Heart right ventricle (tissue), 16 donors: ENCODE measurements at places on chromosomes 5 and 9. TPM values are rescaled to one million over a fixed set of nuclear protein-coding genes. Genes with fewer than 3 reads are reported as not detected.

Gene ANKRD34B
- total RNA-seq, result not detected

Gene NELFB
- 38.2 TPM for total RNA-seq

Gene OR2Y1
- total RNA-seq, result not detected

Gene TYRP1
- total RNA-seq, result 58.1 TPM

DNA sequence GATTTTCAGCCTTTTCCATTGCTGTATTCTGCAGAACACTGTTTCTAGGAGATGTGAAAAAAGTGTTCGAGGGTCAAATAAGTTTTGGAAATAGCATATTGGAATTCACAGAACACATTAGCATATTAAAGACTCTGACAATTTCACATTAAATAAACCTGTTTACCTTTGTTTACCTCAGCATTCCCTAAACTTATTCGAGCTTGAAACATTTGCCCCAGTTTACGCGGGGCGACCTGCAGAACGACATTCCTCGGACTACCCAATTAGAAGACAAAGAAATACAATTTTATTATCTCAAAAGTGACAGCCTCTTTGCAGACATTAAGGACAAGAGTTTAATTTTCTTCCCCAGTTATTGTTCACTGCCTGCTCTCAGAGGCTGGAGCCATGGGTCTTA is 110.3 kb upstream of the NFIB start:
- H3K4me1 ChIP-seq, result peaks cover 16% of the 10 kb centered on the region
- no peak overlapping the region for H3K4me3 ChIP-seq
- H3K27ac ChIP-seq, result no peak overlapping the region

DNA sequence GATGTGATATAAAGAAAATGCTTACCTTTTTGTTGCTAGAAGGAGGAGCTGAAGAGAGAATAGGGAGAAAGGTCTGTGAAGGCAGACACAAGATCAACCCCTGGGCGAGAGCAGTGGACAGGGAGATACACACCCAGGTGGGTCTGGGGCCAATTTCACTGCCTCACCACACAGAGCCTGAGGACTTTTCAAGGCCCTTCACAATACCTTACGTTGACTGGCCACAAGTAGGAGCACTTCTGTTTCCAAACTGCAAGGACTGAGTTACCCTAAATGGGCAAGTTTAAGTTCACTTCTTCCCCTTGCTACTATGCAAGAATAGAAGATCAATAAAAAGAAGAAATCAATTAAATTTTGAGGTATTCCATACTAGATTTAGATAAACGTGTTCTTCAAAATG is 174.5 kb upstream of the SLC12A2 start:
- H3K36me3 ChIP-seq, result no peaks in the 10 kb centered on the region
- peak; percentile 7 for DNase-seq
- no peak overlapping the region for H3K27ac ChIP-seq
- H3K27me3 ChIP-seq, result no peaks in the 10 kb centered on the region
- H3K4me3 ChIP-seq, result no peak overlapping the region
- no peaks in the 10 kb centered on the region for H3K4me1 ChIP-seq

- no peak overlapping the region for H3K4me3 ChIP-seq
- H3K27me3 ChIP-seq, result no peaks in the 10 kb centered on the region
- H3K4me1 ChIP-seq, result no peaks in the 10 kb centered on the region
- H3K36me3 ChIP-seq, result no peaks in the 10 kb centered on the region
- no peak overlapping the region for H3K27ac ChIP-seq
These were observed 12.3 kb downstream of the DCAF10 start for GRCh38 chr9:37812773-37813379.

DNA sequence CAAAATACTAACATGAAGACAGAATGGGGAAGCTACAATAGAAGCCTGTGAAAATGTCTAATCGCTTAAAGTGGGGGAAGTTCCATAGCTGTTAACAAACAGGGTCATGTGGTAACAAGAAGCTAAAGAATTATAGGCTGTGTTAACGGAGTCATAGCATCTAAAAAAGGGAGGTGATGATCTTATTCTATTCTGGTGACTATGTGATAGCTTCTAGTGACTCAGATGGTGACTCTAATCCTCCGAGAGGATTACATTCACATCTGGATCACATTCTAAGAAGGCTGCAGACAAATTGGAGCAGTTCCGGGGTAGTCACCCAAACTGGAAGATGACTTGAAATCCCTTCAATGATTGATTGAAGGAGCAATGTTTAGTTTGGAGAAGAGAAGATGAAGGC is 142.1 kb downstream of the LIFR start:
- H3K27me3 ChIP-seq, result peaks cover 14% of the 10 kb centered on the region
- H3K4me3 ChIP-seq, result no peak overlapping the region
- no peak for DNase-seq
- H3K4me1 ChIP-seq, result no peaks in the 10 kb centered on the region
- H3K36me3 ChIP-seq, result no peaks in the 10 kb centered on the region
- H3K27ac ChIP-seq, result no peak overlapping the region

GRCh38 chr9:113657765-113658544 is 194.4 kb downstream of the RGS3 start:
- H3K4me1 ChIP-seq, result peaks cover 53% of the 10 kb centered on the region
- no peak overlapping the region for H3K4me3 ChIP-seq
- DNase-seq, result peak; percentile 88

GRCh38 chr9:115671963-115672305 is 481.7 kb upstream of the PAPPA start:
- no peaks in the 10 kb centered on the region for H3K36me3 ChIP-seq
- peak overlapping the region; percentile 14 for H3K27ac ChIP-seq
- no peak for DNase-seq
- H3K27me3 ChIP-seq, result no peaks in the 10 kb centered on the region
- no peaks in the 10 kb centered on the region for H3K4me1 ChIP-seq

GRCh38 chr5:154756009-154756867 is 1.1 kb downstream of the LARP1 start:
- peak; percentile 46 for DNase-seq
- H3K27me3 ChIP-seq, result no peaks in the 10 kb centered on the region
- H3K36me3 ChIP-seq, result no peaks in the 10 kb centered on the region
- peaks cover 55% of the 10 kb centered on the region for H3K4me1 ChIP-seq
- peak overlapping the region; percentile 98 for H3K27ac ChIP-seq

DNA sequence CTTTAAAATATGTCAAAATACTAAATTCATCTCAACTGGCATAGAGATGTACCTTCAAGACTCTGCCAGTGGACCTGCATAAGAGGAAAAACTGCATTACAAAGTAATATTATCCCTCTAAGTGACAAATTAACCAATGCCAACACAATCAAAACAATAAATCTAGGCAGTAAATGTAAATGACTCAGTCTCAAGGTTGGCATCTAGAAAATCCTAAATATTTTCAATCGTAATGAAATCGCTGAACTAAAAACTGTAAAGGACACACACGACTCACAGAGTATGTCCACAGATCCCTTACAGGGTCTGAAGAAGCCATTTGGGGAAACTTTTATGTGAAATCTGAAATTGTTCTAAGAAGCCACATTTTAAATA is 31.2 kb downstream of the ERMP1 start:
- no peaks in the 10 kb centered on the region for H3K36me3 ChIP-seq
- no peak for DNase-seq
- no peak overlapping the region for H3K27ac ChIP-seq
- H3K4me1 ChIP-seq, result peaks cover 5% of the 10 kb centered on the region
- H3K4me3 ChIP-seq, result no peak overlapping the region

DNA sequence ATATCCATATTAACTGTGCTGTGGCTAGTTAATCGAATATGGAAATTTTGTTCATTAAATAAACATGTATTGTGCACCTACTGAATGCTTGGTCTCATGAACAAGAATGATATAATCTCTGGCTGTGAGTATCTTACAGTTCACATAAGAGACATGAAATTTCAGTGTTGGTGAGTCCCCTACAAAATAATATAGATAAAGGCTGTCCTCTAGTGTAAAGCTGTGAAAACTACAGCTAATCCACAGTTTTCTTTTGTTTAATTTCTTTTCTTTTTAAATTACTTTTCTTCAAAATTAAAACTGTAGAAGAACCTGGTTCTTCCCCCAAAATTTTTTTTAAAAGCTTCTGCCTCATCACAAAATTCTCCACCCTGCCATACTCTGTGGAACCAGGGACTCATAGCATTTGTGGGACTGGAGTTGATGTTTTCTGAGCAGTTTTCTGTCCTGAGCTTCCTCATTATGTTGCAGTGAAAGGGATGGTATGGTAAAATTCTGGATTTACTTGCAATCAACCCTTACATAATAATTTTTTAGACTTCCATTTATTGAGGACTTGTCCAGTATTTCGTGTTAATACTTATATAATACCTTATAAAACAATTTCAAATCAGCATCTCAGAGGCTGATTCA is 135.0 kb downstream of the STK32A start:
- H3K27me3 ChIP-seq, result no peaks in the 10 kb centered on the region
- H3K4me3 ChIP-seq, result no peak overlapping the region
- no peaks in the 10 kb centered on the region for H3K4me1 ChIP-seq
- no peak for DNase-seq
- H3K27ac ChIP-seq, result no peak overlapping the region
- H3K36me3 ChIP-seq, result no peaks in the 10 kb centered on the region

GRCh38 chr5:61401726-61402125 is 69.7 kb downstream of the ZSWIM6 start:
- H3K4me3 ChIP-seq, result no peak overlapping the region
- no peaks in the 10 kb centered on the region for H3K27me3 ChIP-seq
- no peak overlapping the region for H3K27ac ChIP-seq
- no peaks in the 10 kb centered on the region for H3K36me3 ChIP-seq
- peak; percentile 11 for DNase-seq

- peaks cover 16% of the 10 kb centered on the region for H3K4me1 ChIP-seq
- no peaks in the 10 kb centered on the region for H3K36me3 ChIP-seq
- DNase-seq, result no peak
- no peak overlapping the region for H3K4me3 ChIP-seq
- no peak overlapping the region for H3K27ac ChIP-seq
- no peaks in the 10 kb centered on the region for H3K27me3 ChIP-seq
These were observed 5.4 kb downstream of the KCNV2 start for GRCh38 chr9:2722715-2723114.

- H3K27ac ChIP-seq, result no peak overlapping the region
- peak overlapping the region; percentile 28 for H3K4me3 ChIP-seq
- H3K4me1 ChIP-seq, result peaks cover 6% of the 10 kb centered on the region
- H3K27me3 ChIP-seq, result peaks cover 29% of the 10 kb centered on the region
- no peak for DNase-seq
These were observed 560 bp downstream of the DOCK2 start for GRCh38 chr5:169637549-169638121.

GRCh38 chr9:91391818-91392217 is 30.1 kb upstream of the AUH start:
- no peak overlapping the region for H3K27ac ChIP-seq
- H3K27me3 ChIP-seq, result no peaks in the 10 kb centered on the region
- H3K36me3 ChIP-seq, result no peaks in the 10 kb centered on the region
- no peak for DNase-seq

- H3K4me1 ChIP-seq, result peaks cover 35% of the 10 kb centered on the region
- peaks cover 38% of the 10 kb centered on the region for H3K27me3 ChIP-seq
- H3K27ac ChIP-seq, result peak overlapping the region; percentile 64
- H3K36me3 ChIP-seq, result no peaks in the 10 kb centered on the region
These were observed 49.6 kb upstream of the PSD2 start for GRCh38 chr5:139745800-139746690.

GRCh38 chr9:80013891-80014290 is 442.1 kb downstream of the TLE4 start:
- H3K27ac ChIP-seq, result no peak overlapping the region
- H3K4me3 ChIP-seq, result no peak overlapping the region
- no peaks in the 10 kb centered on the region for H3K4me1 ChIP-seq
